AG04450 (cell line): ENCODE measurements at places on chromosomes 2 and 18.

GRCh38 chr18:47929681-47930198 is 719 bp downstream of the SMAD2 start:
- DNase-seq, result peak; percentile 10

GRCh38 chr2:168212167-168212566 is 35.2 kb downstream of the STK39 start:
- no peak for DNase-seq

DNA sequence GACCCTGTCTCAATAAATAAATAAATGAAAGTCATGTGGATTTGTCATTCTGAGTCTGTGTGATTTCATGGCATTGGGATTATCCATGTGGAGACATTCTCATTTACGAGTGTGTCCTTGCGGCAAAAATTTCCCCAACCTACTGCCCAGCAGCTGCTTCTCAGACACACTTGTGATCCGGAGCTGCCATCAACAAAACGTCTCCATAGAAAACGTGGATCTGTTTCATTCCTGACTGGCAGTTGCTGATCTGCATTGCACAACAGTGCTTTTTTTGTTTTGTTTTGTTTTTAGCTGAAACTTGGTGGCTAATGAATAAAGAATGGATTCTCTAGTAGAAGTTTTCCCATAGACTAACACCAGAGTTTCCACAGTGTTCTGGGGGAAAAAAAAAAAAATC is 74.7 kb downstream of the TGIF1 start:
- no peak for DNase-seq

DNA sequence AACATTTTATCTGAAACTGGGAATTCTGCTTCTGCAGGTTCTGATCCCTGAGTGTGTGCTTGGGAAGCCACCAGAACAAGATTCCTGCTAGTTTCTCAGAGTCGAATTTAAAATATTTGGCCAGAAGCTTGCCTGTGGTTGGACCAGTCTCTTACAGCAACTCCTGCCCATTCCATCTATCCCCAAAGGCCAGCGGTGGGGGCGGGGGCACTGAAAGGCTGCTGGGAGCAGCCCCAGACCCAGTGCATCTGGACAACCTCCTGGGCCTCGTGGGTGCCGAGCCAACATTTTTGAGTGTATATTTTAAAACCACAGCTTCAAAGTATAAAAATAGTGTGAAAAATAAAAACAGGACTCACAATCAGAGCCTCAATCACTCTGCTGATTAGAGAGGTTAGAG is 38.6 kb upstream of the ZFP36L2 start:
- no peak for DNase-seq
